ENCODE measurements at places on chromosomes 6 and 20.

GRCh38 chr20:35891375-35891774 lies 62.9 kb downstream of the SCAND1 start:
- no peak for DNase-seq

GRCh38 chr6:154673919-154674318 lies 59.3 kb upstream of the SCAF8 start:
- no peak for DNase-seq

DNA sequence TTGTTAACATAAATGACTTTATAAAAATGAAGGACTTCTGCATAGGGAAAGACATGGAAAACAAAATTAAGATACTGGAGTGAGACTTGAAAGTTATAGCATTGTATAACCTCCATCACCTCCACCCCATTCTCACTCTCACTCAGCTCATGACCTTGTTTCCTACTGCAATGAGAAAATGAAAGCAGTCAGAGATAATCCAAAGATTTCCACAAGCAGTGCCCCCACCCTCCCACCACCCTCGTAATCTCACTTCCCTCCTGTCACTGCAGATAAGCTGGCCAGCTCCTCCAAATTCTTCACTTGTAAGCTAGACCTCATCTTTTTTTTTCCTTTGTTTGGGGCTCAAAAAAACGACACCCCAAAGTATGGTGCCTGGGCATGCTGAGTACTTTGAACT lies 52.9 kb upstream of the PROKR2 start:
- no peak for DNase-seq

DNA sequence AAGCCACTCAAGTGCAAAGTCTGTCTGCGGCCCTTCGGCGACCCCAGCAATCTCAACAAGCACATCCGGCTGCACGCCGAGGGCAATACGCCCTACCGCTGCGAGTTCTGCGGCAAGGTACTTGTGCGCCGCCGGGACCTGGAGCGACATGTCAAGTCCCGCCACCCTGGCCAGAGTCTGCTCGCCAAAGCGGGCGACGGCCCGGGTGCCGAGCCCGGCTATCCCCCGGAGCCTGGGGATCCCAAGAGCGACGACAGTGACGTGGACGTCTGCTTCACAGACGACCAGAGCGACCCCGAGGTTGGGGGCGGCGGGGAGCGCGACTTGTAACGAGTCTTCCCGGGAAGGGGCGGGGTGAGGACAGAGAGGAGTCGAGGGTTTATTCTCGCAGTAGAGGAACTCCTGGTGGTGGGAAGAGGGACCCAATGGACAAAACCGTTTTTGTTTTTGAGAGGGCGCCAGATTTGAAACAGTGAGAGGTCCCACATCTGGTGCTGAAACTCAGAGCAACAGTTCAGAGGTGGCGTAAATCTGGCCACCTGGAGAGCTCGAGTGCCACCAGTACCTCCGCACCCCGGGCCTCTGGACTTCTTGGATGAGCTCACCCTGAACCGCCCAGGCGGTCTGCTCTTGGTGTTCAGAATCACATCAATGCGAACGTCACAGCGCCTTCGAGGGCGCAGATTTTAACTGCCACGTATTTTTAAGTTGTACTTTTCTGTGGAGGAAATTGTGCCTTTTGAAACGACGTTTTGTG lies 8.0 kb downstream of the PRDM13 start:
- DNase-seq: peak; percentile 57

DNA sequence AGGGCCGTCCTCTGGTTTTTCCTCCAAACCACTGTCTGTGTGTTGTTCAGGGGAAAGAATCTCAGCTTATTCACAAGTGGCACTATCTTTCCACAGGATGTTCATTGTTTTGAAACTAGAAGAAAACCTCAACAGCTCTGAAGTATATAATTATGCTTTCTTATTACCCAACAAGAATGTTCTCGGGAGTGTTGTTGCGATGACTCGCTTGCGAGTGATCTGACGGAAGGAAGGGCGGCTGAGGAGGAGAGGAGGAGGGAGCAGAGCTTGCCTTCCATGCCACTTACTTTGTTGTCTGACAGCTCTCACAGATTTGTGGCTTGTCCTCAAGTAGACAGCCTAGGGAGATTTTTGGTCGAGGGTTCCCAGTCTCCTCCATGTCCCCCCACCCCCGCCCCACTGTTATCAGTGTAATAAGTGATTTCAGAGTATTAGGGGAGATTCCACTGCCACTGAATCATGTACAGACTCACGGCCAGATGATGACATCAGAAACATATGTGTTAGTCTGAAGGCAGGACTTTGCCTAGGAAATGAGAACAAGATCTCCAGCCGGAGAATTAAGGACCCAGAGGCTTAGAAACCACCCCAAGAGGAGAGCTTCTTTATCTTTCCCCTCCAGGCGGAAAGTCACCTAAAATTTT lies 80.7 kb upstream of the CCN6 start:
- DNase-seq: peak; percentile 81

DNA sequence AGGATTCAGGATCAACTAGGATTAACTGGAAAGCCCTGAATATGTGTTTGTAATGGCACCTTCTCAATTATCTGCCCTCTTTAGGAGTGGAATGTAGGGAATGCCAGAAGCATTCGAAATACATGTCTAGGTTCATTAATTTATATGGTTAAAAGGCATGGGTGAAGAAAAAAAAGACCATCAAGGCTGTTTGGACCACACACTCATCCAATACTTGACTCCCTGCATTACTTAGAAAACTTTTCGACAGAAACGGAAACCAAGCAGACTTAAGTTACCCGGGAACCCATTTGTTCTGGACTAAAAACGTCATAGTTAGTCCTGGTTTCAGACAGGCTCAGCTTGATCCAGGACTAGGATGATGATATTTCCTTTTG lies 33.2 kb downstream of the SLC2A10 start:
- no peak for DNase-seq

- no peak for DNase-seq
These were observed 475.2 kb downstream of the PTPRT start for GRCh38 chr20:42714298-42715141.

DNA sequence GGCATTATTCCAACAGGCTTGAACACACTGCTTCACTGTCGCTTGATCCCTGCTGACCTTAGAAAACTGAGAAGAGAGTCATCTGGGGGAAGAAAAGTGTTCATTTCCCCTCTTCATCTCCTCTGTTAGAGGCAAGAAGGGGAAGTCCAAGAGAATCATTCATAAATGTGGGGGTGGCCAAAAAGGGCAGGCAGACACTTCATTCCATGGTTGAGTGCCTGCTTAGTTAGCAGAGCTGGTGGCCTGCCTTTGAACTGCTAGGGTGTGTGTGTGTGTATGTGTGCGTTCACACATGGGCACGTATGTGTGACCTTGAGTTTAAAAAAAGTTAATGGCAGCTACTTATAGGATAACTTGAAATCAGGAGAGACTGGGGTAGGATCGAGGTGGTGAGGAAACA lies 39.4 kb upstream of the RFPL4B start:
- no peak for DNase-seq

GRCh38 chr6:115898246-115898645 lies 162.4 kb downstream of the FRK start:
- DNase-seq: no peak

- peak; percentile 94 for DNase-seq
These were observed 2.2 kb downstream of the PIM1 start for GRCh38 chr6:37171970-37172812.

DNA sequence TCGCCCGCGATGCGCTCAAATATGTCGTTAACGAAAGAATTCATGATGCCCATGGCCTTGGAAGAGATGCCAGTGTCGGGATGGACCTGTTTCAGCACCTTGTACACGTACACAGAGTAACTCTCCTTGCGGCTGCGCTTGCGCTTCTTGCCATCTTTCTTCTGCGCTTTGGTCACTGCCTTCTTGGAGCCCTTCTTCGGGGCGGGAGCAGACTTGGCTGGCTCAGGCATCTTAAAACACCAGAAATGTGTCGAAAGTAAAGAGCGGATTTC lies 36.4 kb downstream of the HFE start:
- DNase-seq: peak; percentile 89

GRCh38 chr20:41166201-41167117 lies 29.1 kb downstream of the PLCG1 start:
- no peak for DNase-seq

DNA sequence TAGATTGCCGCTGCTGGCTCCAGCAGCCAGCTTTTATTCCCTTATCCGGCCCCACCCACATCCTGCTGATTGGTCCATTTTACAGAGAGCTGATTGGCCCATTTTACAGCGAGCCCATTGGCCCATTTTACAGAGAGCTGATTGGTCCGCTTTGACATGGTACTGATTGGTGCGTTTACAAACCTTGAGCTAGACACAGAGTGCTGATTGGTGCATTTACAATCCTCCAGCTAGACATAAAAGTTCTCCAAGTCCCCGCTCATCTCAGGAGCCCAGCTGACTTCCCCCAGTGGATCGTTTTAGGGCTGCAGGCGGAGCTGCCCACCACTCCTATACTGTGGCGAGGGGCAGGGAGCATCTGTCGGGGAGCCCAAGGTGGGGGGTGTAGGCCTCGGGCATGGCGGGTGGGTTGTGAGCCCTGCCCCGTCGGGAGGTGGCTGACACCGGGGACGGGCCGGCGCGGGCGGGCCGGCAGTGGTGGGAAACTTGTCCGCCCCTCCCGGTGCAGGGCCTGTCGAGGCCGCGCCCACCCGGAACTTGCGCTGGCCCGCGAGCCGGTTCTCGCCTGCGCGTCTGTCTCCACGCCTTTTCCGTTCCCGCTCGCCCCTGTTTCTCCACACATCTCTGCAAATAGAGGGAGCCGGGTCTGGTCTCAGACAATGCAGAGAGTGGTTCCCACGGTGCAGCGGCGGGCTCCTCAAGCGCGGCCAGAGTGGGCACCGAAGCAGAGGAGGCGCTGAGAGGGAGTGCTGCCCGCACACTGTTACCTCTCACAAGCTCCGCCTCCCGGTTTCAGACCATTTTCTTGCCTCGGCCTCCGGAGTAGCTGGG lies 86.1 kb upstream of the STMND1 start:
- DNase-seq: peak; percentile 49

GRCh38 chr6:43368259-43369160 lies 937 bp downstream of the ZNF318 start:
- DNase-seq: peak; percentile 44

DNA sequence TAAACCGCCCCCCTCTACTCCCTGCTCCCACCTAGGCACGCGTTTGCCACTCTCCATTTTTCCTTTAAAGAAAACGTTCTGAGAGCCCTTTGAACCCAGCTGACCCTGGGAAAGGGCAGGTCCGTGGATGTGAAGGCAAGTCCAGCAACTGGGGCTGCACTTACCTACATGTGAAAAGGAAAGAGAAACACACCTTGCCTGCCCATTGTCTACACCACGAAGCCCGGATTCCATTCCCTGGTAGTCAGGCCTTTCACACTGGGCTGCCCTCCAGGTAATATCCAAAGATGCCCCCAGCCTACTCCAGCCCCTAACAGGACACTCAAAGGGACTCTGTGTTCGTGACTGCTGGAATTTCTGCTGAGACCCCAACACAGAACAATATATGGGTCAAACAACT lies 94.4 kb downstream of the CD83 start:
- no peak for DNase-seq

- no peak for DNase-seq
These were observed 636 bp downstream of the SRF start for GRCh38 chr6:43171707-43172103.

Data from activated T-cell treated with anti-CD3 and anti-CD28 coated beads, Interleukin-2, amount 50 U/mL, for 48 hours (primary cell).